ENCODE measurements at places on chromosomes 11 and 22.

DNA sequence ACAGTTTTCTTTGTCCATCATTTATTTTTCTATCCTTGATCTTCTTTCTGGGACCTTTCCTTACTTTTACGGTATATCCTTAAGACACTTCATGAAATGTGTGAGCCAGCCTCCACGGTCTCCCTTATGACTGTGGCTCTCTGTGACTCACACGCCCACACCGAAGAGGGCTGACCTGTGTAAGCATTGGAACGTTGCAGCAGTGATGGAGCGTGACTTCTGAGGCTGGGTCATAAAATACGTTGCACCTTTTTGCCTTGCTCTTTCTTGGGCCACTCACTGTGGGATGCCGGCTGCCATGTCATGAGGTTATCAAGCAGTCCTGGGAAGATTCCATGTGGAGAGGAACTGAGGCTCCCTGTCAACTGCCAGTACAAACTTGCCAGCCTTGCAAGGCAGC is 96.3 kb upstream of the RAB1B start:
- DNase-seq = no peak

DNA sequence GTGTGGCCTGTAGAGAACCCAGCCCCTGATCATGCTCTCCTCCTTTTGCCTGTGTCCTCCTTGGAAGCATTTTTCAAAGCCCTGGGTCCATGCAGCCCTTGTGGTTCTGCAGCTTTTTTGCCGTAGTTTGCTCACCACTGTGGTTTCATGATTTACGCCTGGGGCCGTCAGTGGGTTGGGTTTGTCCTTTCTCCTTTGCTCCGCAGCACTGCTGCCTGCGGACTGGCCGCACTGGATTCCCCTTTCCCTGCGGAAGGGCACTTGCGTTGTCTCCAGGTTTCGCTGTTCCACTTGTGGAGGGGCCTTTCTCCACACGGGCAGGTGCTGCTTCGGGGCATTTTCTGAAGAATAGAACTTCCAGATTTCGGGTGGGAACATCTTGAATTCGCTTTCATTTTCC is 1260.9 kb downstream of the BRD1 start:
- DNase-seq = no peak

DNA sequence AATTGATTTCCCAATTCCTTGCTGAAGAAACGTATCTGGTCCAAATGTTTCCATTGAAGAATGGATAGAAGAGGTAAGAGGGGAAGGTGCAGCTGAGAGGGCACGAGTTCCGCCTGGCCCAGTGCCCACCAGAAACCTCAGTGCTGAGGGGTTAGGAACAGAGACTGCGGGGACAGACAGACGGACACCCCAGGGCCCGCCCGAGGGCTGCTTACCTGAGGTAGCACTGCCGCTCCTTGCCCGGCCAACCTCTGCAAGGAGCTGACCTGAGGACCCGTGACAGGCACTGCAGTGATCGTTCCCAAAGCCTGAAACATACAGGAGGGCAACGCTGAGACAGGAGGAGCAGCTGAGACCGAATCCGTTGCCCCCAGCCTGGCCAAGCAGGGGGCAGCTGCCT is 89.6 kb downstream of the PHF21B start:
- no peak for DNase-seq

DNA sequence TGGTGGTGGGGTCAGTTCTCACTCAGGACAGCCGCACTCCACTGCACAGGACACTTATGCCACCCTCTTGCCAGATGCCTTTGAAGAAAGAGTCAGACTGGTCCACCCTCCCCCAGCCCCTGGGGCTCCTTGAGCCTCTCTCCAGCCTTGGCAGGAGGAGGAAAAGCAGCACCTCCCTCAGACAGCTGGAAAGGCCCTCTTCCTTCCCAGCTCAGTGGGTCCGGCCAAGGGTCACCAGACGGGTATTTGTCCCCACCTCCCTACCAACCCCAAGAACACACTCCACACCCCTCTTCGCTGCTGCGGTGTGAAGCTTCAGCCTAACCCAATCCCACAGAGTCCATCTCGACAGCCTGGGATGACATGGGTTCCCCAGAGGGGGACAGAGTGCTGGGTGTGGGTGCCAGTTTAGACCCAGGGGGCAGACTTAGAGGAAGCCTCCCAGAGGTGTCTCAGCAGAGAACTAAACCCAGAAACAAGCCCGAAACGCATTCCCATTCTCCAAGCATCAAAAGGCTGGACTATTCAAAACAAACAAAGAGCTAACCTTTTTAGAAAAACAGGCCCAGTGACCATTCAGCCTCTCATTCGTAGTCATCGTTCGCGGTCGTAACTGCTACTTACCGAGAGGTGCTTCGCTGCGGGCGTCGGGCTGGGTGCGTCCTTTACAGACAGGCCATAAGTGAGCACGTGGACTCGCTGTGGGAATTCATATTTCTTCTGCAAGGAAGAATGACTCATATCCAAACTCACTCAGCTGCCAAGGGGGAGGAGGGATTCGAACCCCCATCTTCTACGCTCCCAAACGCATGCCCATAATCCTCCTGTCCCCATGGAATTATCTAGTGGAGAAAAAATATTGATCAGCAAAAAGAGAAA is 57.5 kb upstream of the ANO1 start:
- no peak for DNase-seq

- no peak for DNase-seq
Measured at GRCh38 chr11:59183771-59184170, 11.8 kb downstream of the DTX4 start.
